ENCODE measurements at places on chromosomes 13 and 19.

DNA sequence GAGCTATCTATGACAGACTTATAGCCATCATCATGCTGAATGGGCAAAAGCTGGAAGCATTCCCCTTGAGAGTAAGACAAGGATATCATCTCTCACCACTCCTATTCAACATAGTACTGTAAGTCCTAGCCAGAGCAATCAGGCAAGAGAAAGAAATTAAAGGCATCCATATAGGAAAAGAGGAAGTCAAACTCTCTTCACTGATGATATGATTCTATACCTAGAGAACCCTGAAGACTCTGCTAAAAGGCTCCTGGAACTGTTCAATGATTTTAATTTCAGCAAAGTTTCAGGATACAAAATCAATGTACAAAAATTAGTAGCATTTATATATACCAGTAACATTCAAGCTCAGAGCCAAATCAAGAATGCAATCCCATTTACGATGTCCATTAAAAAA, 21.7 kb upstream of the C1QTNF9B start:
- no peak for DNase-seq

GRCh38 chr13:39501702-39502324, 101.2 kb downstream of the LHFPL6 start:
- no peak for DNase-seq

- no peak for DNase-seq
Measured at GRCh38 chr13:40186041-40186440, 480.4 kb downstream of the FOXO1 start.

- DNase-seq = no peak
Measured at GRCh38 chr13:51618626-51619025, 34.4 kb downstream of the WDFY2 start.

GRCh38 chr19:5149508-5149907, 180.6 kb downstream of the KDM4B start:
- DNase-seq = no peak

- DNase-seq = no peak
Measured at GRCh38 chr13:77470986-77471385, 64.5 kb upstream of the SCEL start.

- DNase-seq = no peak
Measured at GRCh38 chr13:98103531-98103930, 39.4 kb upstream of the FARP1 start.

DNA sequence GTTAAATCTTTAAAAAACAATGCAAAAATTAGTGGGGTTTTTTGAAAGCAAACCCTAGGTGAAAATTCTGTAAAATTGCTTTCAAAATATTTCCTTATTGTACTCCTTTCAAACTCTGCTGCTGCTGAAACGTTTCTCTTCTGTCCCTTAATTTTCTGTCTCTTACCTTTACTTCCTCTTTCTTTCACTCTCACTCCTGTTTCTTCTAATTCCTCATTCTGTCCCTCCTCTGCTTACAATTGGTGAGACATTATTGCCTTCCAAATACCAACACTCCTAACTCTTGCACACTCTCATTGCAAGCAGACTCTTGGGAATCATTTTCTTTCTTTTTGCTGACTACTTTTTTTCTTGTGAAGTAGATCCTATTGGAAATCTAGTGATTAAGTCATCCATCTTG, 685.6 kb upstream of the SLITRK1 start:
- DNase-seq = no peak

- DNase-seq = no peak
Measured at GRCh38 chr13:101691341-101691860, 238.9 kb downstream of the ITGBL1 start.
